ENCODE measurements at places on chromosomes 1 and 21. TPM values are rescaled to one million over a fixed set of nuclear protein-coding genes. Genes with fewer than 3 reads are reported as not detected.

The C8B gene
- not detected for total RNA-seq

The RNU1-3 gene
- under 0.01 TPM for total RNA-seq

- no peak for DNase-seq
These were observed 39.4 kb downstream of the GLMN start for GRCh38 chr1:92259350-92259749.

GRCh38 chr21:10272216-10272615 lies 249.2 kb upstream of the TPTE start:
- DNase-seq, result no peak

The SDE2 gene
- total RNA-seq, result 16.1 TPM

- no peak for DNase-seq
These were observed 46.8 kb downstream of the TRIM11 start for GRCh38 chr1:228359613-228360532.

The SLAMF9 gene
- not detected for total RNA-seq

All from cardiac muscle cell (in vitro differentiated cells and primary cell).